ENCODE measurements at places on chromosomes 12 and 14. TPM values are rescaled to one million over a fixed set of nuclear protein-coding genes. Genes with fewer than 3 reads are reported as not detected.

BTBD7 gene
- polyA plus RNA-seq = 12.1 TPM

ABCD2 gene
- not detected for polyA plus RNA-seq

CCDC184 gene
- 3.0 TPM for polyA plus RNA-seq

CBLN3 gene
- 0.72 TPM for polyA plus RNA-seq

AICDA gene
- not detected for polyA plus RNA-seq

RASAL1 gene
- 5.9 TPM for polyA plus RNA-seq

DNAJC22 gene
- polyA plus RNA-seq = 0.20 TPM

P2RX7 gene
- polyA plus RNA-seq = 0.38 TPM

E2F7 gene
- polyA plus RNA-seq = 8.8 TPM

ZNF891 gene
- polyA plus RNA-seq = 1.3 TPM

TESPA1 gene
- polyA plus RNA-seq = not detected
